ENCODE measurements at places on chromosomes 13 and 19.

DNA sequence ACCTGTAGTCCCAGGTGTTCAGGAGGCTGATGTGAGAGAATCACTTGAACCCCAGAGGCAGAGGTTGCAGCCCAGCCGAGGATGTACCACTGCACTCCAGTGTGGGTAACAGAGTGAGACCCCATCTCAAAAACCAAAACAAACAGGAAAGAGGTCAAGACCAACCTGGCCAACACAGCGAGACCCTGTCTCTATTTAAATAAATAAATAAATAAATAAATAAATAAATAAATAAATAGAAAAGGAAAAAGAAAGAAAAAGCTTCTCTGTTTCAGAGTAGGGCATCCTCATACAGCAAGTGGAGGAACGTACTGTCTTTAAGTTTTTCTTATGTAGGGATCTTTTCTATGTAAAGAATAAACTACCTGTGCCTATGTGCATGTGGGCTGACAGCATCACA is 2.3 kb downstream of the ZNF700 start:
- no peak for DNase-seq

GRCh38 chr19:19120308-19121231 is 17.7 kb downstream of the TMEM161A start:
- DNase-seq: no peak

DNA sequence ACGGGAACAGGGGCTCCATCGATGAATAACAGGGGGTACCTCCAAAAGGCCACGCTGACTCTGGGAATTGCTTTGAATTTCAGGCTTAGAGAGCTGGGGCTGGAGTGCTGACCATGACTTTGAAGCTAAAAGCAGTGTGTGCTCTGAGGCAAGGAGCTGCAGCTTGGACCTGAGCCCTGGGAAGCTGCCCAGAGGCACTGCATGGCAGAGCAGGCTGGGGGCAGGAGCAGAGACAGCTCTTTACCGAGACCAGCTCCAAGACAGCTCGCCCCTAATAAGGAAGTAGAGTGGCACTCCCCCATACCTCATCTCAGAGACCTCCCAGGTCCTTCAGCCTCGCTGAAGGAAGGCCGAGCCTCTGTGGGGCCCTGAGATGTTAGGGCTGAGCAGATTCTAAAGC is 200.2 kb downstream of the COL4A1 start:
- no peak for DNase-seq

GRCh38 chr13:24682353-24682752 is 2.1 kb downstream of the ATP12A start:
- DNase-seq: no peak

DNA sequence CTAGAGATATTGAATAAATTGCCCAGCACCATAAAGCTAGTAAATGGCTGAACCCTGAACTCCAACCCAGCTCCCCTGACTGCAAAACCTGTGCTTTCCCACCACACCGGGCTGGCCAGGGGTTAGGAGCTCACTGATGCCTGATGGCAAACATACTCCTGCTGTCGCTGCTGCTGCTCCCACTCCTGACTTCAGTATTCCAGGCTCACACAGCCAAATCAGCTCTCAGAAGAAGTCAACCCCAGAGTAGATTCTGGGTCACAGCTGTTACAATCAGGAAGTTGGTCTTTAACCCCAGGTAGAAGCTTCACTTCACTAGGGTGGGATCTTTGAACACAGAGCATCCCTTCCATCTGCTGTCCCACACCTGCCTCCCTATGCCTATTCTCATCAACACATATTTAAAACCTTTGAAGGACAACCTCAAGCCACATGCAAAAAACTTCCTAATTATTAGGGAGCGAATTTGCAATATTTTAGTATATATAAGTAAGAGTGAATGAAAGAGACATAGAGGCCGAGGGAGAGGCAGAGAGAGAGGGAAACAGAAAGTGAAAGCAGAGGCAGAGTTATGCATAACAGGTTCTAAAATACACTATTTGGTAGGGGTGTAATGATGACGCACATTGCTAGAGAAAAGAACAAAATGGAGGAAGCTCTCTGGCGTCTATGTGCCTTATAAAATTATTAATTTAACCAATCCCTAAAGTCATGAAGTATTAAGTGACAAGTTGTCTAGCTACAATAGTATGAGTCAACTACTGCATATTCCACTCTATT is 99.4 kb upstream of the SERP2 start:
- DNase-seq: no peak

DNA sequence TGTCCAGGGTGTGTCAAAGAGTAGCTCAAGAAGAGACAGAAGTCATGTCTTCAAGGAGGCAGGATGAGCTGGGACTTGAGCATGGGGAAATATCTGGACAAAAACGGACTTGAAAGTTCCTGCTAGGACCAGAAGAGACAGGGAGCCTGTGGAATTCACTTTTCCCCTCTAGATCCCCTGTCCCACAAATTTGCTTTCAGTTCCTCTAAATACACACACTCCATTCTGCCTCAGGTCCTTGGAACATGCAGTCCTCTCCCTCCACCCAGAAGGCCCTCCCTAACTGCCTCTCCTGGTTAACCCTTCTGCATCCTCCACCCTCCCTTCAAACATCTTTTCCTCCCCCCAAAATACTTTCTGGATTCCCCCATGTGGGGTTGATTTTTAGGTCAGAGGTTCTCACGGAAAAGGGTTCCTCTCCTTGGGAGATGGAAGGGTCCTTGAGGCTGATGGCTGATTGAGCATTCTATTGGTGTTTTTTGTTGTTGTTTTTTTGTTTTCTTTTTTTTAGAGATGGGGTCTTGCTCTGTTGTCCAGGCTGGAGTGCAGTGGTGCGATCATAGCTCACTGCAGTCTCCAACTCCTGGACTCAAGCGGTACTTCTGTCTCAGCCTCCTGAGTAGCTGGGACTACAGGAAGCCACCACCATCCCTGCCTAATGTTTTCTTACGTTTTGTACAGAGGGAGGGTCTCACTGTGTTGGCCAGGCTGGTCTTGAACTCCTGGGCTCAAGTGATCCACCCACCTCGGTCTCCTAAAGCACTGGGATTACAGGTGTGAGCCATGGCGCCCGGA is 6.9 kb upstream of the RETN start:
- no peak for DNase-seq

- no peak for DNase-seq
Measured at GRCh38 chr13:33743438-33744368, 74.2 kb upstream of the RFC3 start.

- DNase-seq: no peak
Measured at GRCh38 chr13:39515224-39515714, 87.7 kb downstream of the LHFPL6 start.

All from GF-D8 (cell line).